ENCODE measurements at places on chromosomes 5 and 9.
A peak's percentile ranks its signal among the peaks of the same experiment; 100 is the strongest.

DNA sequence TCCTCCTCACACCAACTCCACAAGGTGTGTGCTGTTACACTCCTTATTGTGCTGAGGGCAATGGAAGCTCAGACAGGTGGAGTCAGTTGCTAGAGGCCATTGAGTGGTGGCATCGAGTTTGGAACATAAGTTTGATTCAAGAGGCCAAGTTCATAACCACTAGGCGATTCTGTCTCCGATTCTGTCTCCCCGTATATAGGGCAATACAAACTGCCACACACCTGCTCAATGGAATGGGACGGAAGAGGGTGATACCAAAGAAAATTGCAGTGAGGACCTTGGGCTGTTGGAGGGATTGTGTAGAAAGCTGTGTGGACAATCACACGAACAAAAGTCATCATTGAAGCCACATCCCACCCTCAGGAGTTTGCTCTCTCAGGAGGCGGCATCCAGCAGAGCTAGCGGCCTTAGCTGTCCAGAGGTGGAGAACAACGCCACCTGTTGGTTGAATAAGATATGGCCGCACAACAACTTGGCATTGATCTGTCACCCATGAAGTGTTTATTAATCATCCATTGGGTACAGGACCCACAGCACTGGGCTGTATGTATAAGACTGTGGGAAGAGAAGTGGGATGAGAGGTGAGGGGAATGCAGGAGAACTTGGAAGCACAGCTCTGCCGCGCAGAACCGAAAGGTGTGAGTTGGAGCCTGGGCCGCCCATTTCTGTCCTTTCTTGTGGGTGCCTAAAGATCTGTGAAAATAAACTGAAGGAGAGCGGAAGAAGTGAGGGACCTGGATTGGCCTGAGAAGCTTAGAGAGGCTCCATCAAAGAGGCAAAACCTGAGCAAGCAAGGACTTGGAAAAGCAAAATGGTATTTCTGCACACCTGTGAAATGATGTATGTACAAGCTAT is 16.1 kb upstream of the NEUROG1 start:
- peak; percentile 52 for DNase-seq

GRCh38 chr9:42388146-42388690 is 204.8 kb downstream of the SPATA31A6 start:
- DNase-seq = no peak

GRCh38 chr9:109401169-109401989 is 80.5 kb upstream of the EPB41L4B start:
- DNase-seq = peak; percentile 44

DNA sequence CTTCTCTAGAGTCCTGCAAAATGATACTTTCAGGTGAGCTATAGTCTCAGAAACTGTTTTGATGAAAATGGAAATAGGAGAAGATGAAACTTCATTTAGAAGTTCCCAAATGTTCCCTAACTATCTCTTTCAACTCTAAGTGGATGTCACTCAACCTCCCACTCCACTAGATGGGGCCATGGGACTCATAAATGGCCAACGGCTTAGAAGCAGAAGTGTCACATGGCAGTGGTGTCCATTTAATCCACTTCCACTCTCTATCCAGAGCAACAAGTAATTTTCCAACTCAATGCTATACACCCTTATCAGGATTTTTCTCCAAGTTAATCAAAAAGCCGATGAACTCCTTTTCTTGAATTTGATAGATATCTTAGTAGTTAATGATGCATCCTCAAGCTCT is 295.7 kb downstream of the EDIL3 start:
- no peak for DNase-seq

DNA sequence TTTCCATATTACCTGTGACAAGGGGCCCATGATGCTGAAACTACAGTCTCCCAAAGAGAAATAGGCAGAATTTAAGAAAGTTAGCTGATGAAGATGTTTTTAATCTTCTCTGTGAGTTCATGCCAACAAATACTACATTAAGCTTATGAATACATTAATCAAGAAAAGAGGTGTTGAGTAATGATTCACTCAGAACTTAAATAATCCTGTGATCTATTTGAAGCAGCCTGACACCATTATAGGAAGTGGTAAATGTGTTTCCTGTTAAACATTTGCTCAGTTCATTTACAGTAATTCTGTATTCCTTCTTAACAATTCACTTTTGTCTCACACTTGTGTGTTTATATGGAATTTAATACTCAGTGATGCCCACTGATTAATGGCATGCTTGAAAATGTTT is 75.0 kb upstream of the IZUMO3 start:
- no peak for DNase-seq

DNA sequence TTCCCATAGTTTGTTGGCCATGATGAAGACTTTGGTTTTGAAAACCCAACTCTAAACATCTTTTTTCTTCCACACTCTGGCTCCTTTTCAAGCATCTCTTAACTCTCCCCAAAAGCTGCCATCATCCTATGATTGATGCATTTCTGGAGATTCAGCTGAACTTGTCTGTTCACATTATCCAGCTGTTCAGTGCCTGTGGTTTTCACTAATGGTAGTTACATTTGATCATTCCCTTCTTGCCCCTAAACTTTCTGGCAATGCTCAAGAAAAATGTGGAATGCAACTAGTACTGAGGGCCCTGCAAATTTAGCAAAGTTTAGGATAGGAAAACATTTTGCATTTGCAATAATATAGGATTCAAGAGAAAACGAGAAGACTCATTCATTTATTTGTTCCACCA is 267.5 kb downstream of the ENC1 start:
- DNase-seq = no peak

DNA sequence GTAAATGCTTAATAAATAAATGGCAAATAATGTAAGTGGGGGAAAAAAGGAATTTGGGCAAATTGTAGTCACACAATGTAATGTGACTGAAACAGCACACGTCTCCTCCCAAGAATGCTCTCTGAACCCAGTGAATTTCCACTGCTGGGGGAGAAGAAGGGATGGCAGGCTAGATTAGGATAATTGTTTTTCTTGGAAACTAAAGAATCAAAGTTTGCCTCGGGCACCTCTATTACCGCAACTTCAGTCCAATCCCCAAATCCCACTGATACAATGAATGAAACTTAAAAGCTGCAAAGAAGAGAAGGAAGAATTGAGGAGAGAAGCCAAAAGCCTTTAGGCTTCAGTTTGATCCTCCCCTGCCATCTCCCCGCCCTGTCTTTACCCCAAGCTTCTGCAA is 423.2 kb upstream of the PAPPA start:
- no peak for DNase-seq

- DNase-seq = no peak
These were observed 62.5 kb upstream of the C5orf46 start for GRCh38 chr5:147968855-147969254.

GRCh38 chr9:127549751-127550150 is 62.3 kb upstream of the STXBP1 start:
- DNase-seq = no peak

- DNase-seq = no peak
These were observed 102.4 kb downstream of the NDFIP1 start for GRCh38 chr5:142210864-142211412.

GRCh38 chr9:91341258-91341746 is 20.4 kb downstream of the AUH start:
- no peak for DNase-seq
